IMR-90 (cell line): ENCODE measurements at places on chromosomes 1 and 21. TPM values are rescaled to one million over a fixed set of nuclear protein-coding genes. Genes with fewer than 3 reads are reported as not detected.

ANKRD35 gene
- 0.90 and 1.1 TPM in 2 replicates for total RNA-seq

BLACAT1 gene
- under 0.01 TPM in 1 of 2 replicates, not detected in the other for total RNA-seq

COL24A1 gene
- 1.4 and 2.5 TPM in 2 replicates for total RNA-seq

P3H1 gene
- 85.3 and 108 TPM in 2 replicates for total RNA-seq

TPM3 gene
- 530 and 974 TPM in 2 replicates for total RNA-seq

TSPAN1 gene
- 0.18 TPM in 1 of 2 replicates, not detected in the other for total RNA-seq

GPA33 gene
- not detected in 2 replicates for total RNA-seq

FOXD2 gene
- under 0.01 TPM in 2 replicates for total RNA-seq

RIPPLY3 gene
- total RNA-seq = not detected in 2 replicates

LCE3D gene
- not detected in 2 replicates for total RNA-seq

ITLN1 gene
- total RNA-seq = not detected in 2 replicates

RGS16 gene
- 0.18 and 0.28 TPM in 2 replicates for total RNA-seq

TMEM269 gene
- not detected in 2 replicates for total RNA-seq

SPRR3 gene
- total RNA-seq = not detected in 2 replicates

STRIP1 gene
- total RNA-seq = 31.4 and 33.5 TPM in 2 replicates

ATP6V1G3 gene
- not detected in 2 replicates for total RNA-seq

CHD1L gene
- 47.5 and 51.7 TPM in 2 replicates for total RNA-seq

SLC25A34 gene
- total RNA-seq = under 0.01 TPM in 1 of 2 replicates, not detected in the other

GCSAML gene
- total RNA-seq = not detected in 2 replicates

INSRR gene
- total RNA-seq = not detected in 2 replicates

ZSWIM5 gene
- under 0.01 TPM in 2 replicates for total RNA-seq

SPOCD1 gene
- total RNA-seq = 42.2 and 59.7 TPM in 2 replicates

SLC9C2 gene
- not detected in 2 replicates for total RNA-seq

INAVA gene
- total RNA-seq = under 0.01 TPM in 1 of 2 replicates, not detected in the other

PLXNA2 gene
- 0.56 and 0.72 TPM in 2 replicates for total RNA-seq

CHRM3 gene
- not detected in 2 replicates for total RNA-seq

GPATCH3 gene
- total RNA-seq = 5.2 and 6.1 TPM in 2 replicates

ZYG11A gene
- 1.9 and 2.0 TPM in 2 replicates for total RNA-seq

NHLH1 gene
- not detected in 2 replicates for total RNA-seq

NLRP3 gene
- 0.18 TPM in 1 of 2 replicates, not detected in the other for total RNA-seq

ARHGAP30 gene
- total RNA-seq = not detected in 2 replicates

TFF3 gene
- not detected in 2 replicates for total RNA-seq

SLFNL1 gene
- total RNA-seq = under 0.01 TPM in 2 replicates

PKP1 gene
- total RNA-seq = under 0.01 and 0.18 TPM in 2 replicates

CA6 gene
- not detected in 2 replicates for total RNA-seq

HTR6 gene
- total RNA-seq = not detected in 2 replicates

CFH gene
- 6.3 and 12.8 TPM in 2 replicates for total RNA-seq

DNAJC28 gene
- 0.54 and 1.4 TPM in 2 replicates for total RNA-seq

PODN gene
- total RNA-seq = 0.54 and 0.56 TPM in 2 replicates

SLC45A1 gene
- 0.72 and 0.83 TPM in 2 replicates for total RNA-seq

CDK18 gene
- total RNA-seq = 0.18 and 0.28 TPM in 2 replicates

TMPRSS15 gene
- not detected in 2 replicates for total RNA-seq

LRRC38 gene
- not detected in 2 replicates for total RNA-seq

SPATA21 gene
- not detected in 2 replicates for total RNA-seq

COL9A2 gene
- 0.56 and 0.90 TPM in 2 replicates for total RNA-seq

S100A5 gene
- 0.56 TPM in 1 of 2 replicates, not detected in the other for total RNA-seq

ENTREP3 gene
- 1.4 TPM in 2 replicates for total RNA-seq

BRINP2 gene
- not detected in 2 replicates for total RNA-seq

TNFRSF1B gene
- total RNA-seq = 4.3 and 5.0 TPM in 2 replicates

PYGO2 gene
- total RNA-seq = 5.3 and 5.4 TPM in 2 replicates

MATN1 gene
- total RNA-seq = 0.56 TPM in 1 of 2 replicates, not detected in the other

OVAAL gene
- total RNA-seq = not detected in 2 replicates

KNCN gene
- not detected in 2 replicates for total RNA-seq

GPR37L1 gene
- total RNA-seq = not detected in 2 replicates

TINAGL1 gene
- total RNA-seq = 0.54 and 0.56 TPM in 2 replicates

NUAK2 gene
- 7.2 and 8.1 TPM in 2 replicates for total RNA-seq

C21orf91 gene
- 9.3 and 13.1 TPM in 2 replicates for total RNA-seq

SHISAL2A gene
- not detected in 2 replicates for total RNA-seq
